Activated CD4-positive, CD25-positive, alpha-beta regulatory T cell treated with anti-CD3 and anti-CD28 coated beads, Interleukin-2, amount 50 U/mL, for 16 hours (primary cell): ENCODE measurements at places on chromosomes 5 and 9.

DNA sequence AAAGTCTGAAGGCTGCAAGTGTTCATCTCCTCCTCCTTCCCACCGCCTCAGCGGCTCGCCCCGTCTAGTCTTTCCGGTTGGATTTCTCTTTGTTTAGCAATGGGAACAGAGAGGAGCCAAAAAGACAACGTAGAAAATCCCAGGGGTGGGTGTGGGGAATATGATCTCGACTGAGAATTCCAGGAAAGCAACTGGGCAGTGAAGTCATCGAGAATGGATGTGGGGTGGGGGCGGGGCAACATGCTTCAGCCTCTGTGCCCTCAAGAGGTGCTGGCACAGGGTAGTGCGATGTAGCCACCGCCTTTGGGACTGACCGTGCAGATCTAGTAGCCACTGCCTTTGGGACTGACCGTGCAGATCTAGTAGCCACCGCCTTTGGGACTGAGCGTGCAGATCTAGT lies 12.9 kb downstream of the MSX2 start:
- no peak for DNase-seq

- DNase-seq: no peak
Observed at GRCh38 chr5:94508461-94509148, 109.8 kb downstream of the KIAA0825 start.

GRCh38 chr5:66717455-66718373 lies 121.5 kb downstream of the MAST4 start:
- DNase-seq: no peak

- DNase-seq: no peak
Observed at GRCh38 chr5:147387109-147387508, 122.8 kb downstream of the DPYSL3 start.

- no peak for DNase-seq
Observed at GRCh38 chr5:141729387-141730006, 47.5 kb upstream of the ARAP3 start.

DNA sequence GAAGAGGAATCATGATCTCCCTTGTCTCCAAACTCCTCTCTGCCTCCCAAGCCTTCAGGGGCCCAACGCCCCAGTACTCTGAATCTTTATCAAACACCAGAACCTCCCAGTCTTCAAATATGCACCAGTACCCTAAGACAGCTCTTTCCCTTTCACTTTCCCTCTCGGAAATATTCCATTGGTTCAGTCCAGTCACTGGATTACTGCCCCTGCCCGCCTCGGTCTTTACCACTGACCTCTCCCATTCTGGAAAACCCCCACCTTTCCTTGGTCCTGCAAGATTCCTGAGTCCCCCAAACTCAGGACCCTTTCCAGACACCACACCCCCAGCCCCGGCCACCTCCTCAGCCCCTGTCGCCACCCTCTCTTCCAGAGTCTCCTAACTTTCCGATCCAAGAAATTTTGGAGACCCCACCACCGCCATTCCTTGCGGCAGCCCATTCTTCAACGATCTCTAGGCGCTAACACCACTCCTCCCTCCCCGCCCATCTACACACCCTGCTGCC lies 674 bp downstream of the C5orf15 start:
- no peak for DNase-seq

DNA sequence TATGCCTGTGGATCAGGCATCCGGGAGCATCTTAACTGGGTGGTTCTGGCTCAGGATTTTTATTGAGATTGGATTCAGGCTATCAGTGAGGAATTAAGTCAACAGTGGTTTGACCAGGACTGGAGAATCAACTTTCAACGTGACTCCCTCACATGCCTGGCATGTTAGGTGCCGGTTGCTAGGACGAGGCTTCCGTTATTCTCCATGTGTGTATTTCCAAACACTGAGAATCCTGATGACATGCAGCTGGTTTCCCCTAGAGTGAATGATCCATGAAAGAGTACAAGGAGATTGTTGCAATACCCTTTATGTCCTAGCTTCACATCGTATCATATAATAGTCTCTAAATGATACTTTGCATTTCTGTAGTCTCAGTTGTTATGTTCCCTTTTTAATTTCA lies 529.2 kb downstream of the ANXA1 start:
- DNase-seq: no peak
